ENCODE measurements at places on chromosomes 5 and 9.

- no peak for DNase-seq
Measured at GRCh38 chr9:95297316-95297715, 20.2 kb downstream of the FANCC start.

DNA sequence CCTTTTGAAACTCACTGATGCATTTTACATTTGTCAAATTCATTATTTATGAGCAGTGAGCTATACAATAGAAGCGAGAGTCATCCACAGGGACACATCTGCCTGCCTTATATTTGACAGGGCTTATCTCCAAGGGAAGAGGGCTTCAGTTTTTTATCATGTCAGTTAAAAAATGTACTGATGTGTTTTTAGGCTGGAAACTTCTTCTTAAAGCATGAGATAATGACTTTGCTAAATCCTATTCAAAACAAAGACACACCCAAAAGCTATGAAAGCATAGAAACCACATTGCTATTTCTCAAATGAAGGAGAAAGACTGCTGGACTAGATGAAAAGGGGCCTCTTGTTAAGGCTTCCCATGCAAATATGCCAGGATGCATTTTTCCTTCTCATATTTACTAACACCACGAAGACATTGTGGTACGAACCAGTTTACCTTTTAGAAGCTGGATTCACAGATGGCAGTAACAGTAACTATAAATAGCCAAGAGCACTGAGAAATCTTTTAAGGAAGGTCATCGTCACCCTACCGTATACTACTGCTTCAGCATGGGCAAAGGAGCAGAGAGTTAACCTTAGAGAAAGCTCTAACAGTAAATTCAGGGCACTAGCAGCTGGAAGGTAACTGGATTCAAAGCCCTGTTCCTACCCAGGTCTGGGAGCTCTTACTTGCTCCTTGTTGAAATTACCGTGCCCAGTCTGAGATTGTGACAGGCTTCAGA lies 86.3 kb upstream of the IFNK start:
- DNase-seq = peak; percentile 13

DNA sequence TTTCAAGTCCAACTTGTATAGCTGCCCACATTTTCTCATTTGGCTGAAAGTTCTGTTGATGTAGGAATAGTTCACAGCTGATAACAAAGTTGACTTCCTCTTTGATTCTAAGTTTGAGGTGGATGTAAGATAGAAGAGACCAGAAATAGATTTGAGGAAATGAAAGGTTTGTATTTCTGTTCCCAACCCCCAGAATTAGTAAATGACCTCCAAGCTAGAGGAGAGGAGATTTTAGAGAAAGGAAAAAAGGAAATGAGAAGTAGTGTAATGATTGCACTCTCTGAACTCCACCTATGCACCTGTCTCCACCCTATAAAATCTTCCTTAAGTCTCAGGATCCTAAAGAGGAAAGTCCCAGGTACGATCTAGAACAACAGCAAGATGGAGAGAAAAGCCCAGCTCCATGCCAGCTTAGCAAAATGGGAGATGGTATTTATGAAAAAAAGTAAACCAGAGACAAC lies 130.4 kb upstream of the POC5 start:
- DNase-seq = no peak

DNA sequence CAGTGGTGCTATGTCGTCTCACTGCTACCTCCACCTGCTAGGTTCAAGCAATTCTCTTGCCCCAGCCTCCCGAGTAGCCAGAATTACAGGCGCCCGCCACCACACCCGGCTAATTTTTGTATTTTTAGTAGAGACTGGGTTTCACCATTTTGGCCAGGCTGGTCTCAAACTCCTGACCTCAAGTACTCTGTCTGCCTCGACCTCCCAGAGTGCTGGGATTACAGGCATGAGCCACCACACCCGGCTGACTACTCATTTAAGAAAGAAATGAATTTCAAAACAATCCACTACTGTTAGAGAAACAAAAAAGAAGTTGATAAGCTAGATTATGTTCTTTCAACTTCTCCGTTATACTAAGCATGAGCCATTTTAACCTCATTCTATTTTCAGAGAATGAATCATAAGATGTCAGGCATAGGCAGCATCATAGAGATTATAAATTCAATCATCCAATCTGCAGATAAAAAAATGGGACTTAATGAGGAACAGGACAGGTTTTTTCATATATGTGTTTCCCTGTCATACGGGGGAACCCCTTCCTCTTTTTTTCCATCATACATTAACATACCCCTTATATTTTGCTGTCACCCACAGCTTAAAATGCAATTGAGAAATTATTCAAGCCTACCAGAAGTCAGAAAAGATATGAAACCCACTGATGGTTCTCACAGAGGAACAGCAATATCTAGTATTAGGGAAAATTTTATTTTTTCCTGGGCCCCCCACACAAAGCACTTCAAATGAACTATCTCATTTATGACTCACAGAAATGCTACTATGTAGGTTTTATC lies 26.5 kb upstream of the ADRB2 start:
- no peak for DNase-seq

- no peak for DNase-seq
Measured at GRCh38 chr9:106560540-106560939, 302.4 kb upstream of the ZNF462 start.

GRCh38 chr9:89750117-89750791 lies 145.4 kb downstream of the GADD45G start:
- peak; percentile 51 for DNase-seq

GRCh38 chr5:113678924-113679575 lies 165.6 kb downstream of the YTHDC2 start:
- DNase-seq = peak; percentile 37

DNA sequence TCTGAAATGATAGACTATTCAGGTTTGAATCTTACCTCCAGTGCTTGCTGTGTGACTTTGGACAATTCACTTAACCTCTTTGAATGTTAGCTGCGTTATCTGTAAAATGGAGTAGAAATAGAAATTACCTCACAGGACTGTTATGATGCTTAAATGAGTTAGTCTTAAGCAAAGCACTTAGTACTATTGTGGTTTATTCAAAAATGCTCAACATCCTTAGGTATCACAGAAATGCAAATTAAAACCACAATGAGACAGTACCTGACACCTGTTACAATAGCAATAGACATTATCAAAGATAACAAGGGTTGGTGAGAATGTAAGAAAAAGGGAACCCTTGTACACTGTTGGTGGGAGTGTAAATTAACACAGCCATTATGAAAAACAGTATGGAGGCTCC lies 77.6 kb upstream of the FREM1 start:
- no peak for DNase-seq

- DNase-seq = no peak
Measured at GRCh38 chr9:36911601-36912412, 122.3 kb downstream of the PAX5 start.

DNA sequence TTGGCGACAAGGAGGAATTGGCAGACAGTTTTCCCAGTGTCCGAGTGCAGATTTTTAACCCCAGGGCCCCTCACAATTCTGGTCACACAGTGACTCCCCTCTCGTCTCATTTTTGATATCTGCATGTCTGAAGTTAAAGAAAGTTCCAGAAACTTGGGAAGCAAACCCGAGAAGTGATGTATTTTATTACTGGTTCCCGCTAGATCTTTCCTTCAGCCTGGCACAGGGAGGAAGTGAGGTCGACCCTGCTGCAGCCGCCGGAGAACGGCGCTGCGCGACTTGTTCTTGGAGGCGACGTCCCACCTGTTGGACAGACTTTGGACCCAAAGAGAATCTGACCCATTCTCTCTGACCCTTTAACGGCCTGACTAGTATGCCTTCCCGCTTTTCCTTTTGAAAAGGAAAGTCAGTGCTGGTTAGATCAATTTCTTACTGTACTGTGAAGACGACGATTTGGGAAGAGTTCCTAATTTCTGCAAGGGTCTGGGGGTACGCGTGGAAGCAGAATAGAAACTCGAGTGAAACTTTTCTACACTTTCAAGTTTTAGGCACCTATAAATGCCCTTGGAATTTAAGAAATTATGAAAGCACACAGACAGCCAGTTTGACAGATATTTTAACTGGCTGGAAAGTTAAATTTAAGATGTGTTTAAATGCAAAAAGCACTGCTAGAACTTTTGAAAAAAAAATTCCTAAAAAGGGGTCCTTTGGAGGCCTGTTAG lies 744 bp downstream of the OTULIN start:
- DNase-seq = no peak

DNA sequence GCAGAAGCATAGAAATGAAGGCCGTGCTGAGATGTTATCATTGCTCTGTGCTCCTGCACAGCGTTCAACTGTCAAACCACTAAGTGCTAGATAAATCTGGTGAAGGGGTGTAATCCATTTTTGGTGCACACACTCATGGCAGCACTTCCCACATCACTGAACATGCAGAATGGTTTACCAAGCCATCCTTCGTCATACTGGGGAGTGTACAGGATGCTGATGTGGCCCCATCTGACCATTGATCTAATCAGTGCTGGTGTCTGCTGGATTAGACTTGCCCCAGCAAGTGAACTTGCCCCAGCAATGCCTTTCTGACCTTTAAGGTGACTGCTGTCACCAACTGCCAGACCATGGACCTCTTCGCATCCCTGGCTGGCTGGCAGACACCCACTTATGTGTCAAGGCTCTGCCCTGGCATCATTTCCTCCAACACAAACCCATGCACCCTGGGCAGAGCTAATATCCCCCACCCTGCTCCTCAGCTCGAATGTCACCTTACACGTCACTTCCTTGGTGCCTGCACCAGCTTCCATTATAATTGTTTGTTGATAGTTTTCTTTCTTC lies 4.2 kb upstream of the SEMA4D start:
- no peak for DNase-seq

- no peak for DNase-seq
Measured at GRCh38 chr5:113294311-113295110, 140.3 kb downstream of the TSSK1B start.

- no peak for DNase-seq
Measured at GRCh38 chr9:127531676-127532075, 80.4 kb downstream of the LRSAM1 start.
